ENCODE measurements at places on chromosomes 16 and 17. TPM values are rescaled to one million over a fixed set of nuclear protein-coding genes. Genes with fewer than 3 reads are reported as not detected.

RBFOX1 gene
- not detected for total RNA-seq

C16orf95 gene
- total RNA-seq = 8.3 TPM

KRTAP9-4 gene
- total RNA-seq = not detected

ZG16 gene
- total RNA-seq = not detected

GALR2 gene
- 1.6 TPM for total RNA-seq

DHRS7C gene
- total RNA-seq = not detected

TXNL4B gene
- 20.6 TPM for total RNA-seq

EME1 gene
- total RNA-seq = 14.4 TPM

KRTAP2-1 gene
- not detected for total RNA-seq

IKZF3 gene
- total RNA-seq = not detected

BICDL2 gene
- total RNA-seq = not detected

EPOP gene
- total RNA-seq = 13.5 TPM

TMEM114 gene
- not detected for total RNA-seq

SOX15 gene
- 0.18 TPM for total RNA-seq

PLA2G10 gene
- not detected for total RNA-seq

NPEPPS gene
- total RNA-seq = 56.7 TPM

CLDN7 gene
- total RNA-seq = 0.71 TPM

LIG3 gene
- 16.5 TPM for total RNA-seq

CDH5 gene
- 0.27 TPM for total RNA-seq

NLRC3 gene
- 0.01 TPM for total RNA-seq

GPR139 gene
- total RNA-seq = not detected

CD300A gene
- not detected for total RNA-seq

CHST4 gene
- not detected for total RNA-seq

SCARF1 gene
- 0.22 TPM for total RNA-seq

ACSM5 gene
- not detected for total RNA-seq

KRT27 gene
- not detected for total RNA-seq

SLC13A2 gene
- 0.10 TPM for total RNA-seq

TBC1D3H gene
- not detected for total RNA-seq

KCNJ2 gene
- total RNA-seq = 0.09 TPM

CES5A gene
- total RNA-seq = not detected

BEAN1 gene
- total RNA-seq = 3.3 TPM
